ENCODE measurements at places on chromosomes 5 and 9.

DNA sequence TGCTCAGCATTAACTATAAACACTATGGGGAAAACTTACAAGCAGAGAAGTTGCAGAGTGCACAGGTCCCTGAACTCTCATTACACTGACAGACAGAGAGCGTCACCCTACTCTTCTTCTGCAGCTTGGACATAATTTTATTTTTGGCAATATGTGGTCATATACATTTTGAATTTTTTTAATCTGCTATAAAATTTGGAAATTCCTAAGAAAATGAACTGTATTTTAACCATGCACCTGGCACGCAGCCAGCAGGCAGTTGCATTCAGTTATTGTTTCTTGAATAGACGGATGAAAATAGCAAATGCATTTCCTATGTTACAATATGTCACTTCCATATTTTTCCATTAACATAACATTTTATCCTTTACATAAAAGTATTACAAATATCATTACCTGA is 100.2 kb downstream of the SLC25A46 start:
- DNase-seq = no peak

DNA sequence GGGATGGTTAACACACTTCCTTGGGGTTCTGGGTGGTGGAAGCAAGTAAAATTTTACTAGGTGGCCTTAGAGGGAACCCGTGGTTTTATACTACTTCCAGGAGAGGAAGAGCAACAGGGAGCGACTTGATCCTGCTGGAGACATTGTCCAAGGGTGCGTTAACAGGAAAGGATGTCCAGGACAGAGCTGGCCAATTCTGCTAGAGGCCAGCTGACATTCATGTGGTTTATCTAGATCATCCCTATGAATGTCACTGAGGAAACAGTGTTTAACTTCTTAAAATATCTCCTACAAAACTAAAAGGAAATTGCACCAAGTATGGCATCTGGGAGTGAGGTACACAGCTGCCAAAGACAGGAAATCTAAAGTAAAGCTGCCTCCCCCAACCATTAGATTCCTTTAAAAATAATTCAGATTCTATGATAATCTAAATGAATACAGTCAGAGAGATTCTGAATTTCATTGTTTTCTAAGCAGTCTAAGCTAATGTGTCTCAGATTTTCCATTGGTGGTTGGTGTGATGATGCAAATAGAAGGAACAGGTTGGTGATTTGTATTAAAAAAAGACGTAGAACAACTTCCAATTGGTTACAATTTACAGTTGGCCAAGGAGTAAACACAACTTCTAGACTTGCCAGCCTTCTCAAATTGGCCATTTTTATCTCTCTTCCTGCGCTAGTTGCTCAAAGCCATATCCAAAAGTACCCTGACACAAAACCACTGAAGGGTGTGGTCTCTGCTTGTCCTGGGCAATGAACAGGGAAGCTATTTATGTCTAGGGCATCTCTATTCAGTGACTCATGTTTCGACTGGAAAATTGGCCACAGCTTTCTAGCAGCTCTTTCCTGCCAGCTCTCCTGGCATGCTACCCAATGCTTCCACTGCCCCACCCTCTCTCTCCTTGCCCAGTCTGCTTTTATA is 574.7 kb upstream of the MEF2C start:
- DNase-seq = no peak

DNA sequence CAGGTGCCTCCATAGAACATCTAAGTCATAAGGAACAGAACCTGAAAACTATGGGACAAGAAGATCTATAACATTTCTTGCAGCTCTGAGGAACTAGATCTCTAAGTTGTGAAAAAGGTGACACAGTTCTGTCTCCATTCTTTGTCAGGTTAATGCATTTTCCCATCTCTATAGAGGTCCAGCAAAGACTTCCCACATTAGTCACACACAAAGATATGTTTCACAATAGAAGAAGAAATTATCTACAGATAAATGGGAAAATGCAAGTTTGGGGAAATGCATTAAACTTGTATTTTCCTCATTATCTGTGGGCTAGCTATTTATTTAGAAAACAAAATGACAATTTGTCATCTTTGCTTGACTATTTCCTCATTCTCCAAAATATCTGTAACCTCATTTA is 458.6 kb upstream of the PAPPA start:
- DNase-seq = no peak

DNA sequence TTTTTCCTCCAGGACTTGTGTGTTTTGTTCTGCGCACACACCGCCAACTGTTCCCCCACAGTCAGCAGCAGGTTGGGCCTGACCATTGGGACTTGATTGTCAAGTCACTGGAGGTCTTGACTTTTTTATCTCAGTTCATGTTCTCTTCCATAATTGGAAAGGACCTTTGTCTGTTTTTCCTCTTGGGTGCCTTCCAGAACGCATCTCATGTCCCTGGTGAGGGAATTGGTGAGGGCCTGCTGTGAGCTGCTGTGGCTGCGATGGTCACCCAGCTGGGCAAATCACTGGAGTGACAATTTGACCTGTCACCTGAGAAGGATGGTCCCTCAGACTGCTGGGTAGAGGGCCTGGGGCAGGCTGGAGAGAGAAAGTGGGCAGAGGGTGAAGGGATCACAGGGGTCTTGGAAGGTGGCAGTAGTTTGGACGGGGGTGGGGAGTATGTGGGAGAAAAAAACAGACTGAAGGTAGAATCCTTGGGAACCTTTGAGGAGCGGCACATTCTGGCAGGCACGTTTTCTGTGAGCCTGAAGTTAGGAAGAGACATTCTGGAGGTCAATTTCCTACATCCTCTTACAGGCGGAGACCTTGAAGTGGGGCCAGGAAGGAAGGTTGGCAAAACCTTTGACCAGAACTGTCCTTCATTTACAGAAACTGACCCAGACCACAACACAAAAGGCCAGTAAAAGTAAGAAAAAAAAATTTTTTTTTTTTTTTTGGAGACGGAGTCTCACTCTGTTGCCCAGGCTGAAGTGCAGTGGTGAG is 4.4 kb downstream of the CDK9 start:
- no peak for DNase-seq

GRCh38 chr9:33852216-33852826 is 35.4 kb downstream of the UBE2R2 start:
- DNase-seq = peak; percentile 74

- DNase-seq = no peak
These were observed 8.5 kb upstream of the GPR150 start for GRCh38 chr5:95611396-95611795.
